Stimulated activated CD8-positive, alpha-beta memory T cell treated with anti-CD3 and anti-CD28 coated beads, Interleukin-15, amount 100 ng/mL, for 48 hours (primary cell): ENCODE measurements at places on chromosomes 3 and 15.

GRCh38 chr15:47756872-47757271 is 39.6 kb downstream of the SEMA6D start:
- no peak for DNase-seq

- DNase-seq = no peak
Measured at GRCh38 chr3:64493149-64493548, 194.7 kb downstream of the ADAMTS9 start.

DNA sequence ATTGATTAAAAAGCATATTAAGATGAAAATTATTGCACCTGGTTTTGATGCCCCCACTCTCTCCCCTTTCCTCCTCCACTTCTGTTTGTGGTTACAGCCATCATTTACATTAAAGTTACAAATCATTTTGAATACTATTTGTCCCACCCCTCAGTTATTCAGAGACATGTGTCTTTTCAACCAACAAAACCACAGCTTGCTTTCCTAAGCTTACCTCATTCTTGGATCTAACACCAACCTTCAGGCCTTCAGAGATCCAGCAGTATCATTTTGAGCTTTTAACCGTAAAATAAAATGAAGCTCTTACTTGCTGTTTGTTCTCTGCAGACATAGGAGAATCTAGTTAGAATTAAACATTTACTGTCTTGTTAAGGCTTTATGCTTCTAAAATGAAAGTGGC is 4.7 kb downstream of the PXYLP1 start:
- DNase-seq = no peak

- DNase-seq = no peak
Measured at GRCh38 chr15:45670091-45670490, 35.3 kb downstream of the SQOR start.

GRCh38 chr3:194995922-194996321 is 275.0 kb downstream of the XXYLT1 start:
- no peak for DNase-seq

DNA sequence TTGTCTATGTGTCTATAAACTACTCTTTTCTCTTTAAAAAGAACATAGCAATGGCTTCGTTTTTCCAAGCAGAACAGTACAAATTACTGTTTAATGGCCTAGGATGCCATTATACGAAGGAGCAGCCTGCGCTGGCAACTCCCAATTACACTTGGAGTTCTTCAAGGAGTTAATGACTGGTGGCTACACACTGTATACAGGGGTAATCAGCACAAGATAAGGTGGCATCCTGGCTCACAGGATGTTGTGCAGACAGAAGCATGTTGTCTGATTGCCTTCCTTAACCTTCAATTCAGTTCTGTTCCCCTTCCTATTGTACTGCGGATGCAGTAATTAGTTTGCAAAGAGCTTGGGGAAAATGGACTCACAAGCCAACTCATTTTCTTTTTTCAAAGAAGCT is 250.7 kb upstream of the ROBO2 start:
- DNase-seq = no peak

DNA sequence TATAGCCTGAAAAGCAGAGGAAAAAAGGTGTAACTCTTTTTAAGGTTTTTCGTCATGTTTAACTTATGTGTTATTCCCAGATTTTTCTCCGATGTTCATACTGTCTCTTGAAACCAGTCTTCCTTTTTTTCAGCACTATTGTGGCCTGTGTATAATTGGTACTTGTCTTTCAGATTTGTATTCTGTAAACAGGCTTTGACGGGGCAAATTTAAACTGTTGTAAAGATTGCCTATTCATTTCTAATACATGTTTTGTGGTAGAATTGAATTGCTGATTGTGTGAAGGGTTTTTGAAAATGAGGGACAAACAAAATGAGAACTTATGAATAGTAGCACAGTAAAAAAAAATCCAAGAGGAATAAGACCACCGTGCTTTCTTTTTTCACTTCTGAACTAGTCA is 33.6 kb downstream of the AKAP13 start:
- no peak for DNase-seq

DNA sequence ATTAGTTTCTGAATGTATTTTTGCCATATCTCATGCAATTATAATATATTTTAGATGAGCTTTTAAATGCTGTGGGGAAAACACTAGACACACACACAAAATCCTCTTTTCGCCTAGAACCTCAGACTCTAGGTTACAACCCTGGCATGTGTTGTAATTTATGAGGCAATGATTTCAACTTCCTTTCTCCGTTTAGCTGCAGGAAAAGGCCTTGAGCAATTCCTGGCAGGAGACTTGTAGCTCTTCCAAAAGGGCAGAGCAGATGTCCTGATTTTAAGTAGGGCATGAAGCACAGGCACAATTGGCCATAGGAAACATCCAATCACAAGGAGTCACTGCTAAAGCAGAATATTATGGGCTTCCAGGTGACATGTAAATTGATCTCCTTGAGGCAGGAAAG is 82.0 kb downstream of the GPR156 start:
- DNase-seq = no peak

DNA sequence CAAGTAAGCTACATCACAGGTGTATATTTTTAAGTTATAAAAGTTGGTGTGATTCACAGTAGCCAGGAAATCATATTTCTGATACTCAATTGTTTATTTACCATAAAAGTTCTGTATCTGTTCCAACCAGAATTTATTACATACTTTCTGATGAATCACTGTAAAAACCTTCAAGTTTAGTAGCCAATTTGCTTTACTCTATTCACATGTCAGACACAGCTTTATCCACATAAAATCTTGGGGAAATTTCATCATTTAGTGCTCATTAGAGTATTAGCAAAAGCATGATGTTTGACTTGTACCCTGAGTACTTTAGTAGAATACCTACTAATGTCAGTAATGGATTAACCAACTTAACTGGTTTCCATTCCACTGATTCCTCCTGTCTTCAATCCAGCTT is 249.8 kb downstream of the POLQ start:
- DNase-seq = no peak

DNA sequence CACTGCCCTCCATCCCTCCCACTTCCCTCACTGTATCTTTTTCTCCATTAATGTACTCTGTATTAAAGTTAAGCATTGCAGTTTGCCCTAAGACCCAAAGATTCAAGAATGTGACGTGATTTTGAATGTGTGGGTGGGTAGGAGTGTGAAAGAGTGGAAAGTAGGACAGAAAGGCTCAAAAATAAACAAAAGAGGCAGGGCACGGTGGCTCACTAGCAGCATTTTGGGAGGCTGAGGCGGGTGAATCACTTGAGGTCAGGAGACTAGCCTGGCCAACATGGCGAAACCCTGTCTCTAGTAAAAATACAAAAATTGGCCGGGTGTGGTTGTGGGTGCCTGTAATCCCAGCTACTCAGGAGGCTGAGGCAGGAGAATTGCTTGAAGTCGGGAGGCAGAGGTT is 18.4 kb downstream of the TFRC start:
- DNase-seq = no peak

DNA sequence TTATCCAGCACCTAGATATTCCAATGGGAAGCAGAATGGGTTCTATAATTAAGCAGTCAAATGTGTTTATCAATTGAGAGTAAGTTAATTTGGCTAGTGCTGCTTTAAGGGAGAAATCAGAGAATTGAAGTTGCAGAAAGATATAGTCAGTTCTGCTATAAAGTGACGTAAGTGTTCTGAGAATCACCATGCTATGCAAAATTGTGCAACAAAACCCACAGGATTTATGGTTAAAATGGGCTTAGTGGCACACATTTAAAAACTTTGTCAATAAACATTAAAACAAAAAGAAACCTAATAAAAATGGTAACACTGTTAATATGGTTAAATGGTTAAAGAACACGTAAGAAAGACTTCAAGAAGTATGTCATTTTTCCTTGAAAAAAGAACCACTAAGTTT is 74.5 kb downstream of the TMEM108 start:
- no peak for DNase-seq

- no peak for DNase-seq
Measured at GRCh38 chr3:142019794-142020320, 129.5 kb downstream of the TFDP2 start.

- no peak for DNase-seq
Measured at GRCh38 chr3:13353506-13353905, 66.6 kb downstream of the NUP210 start.

DNA sequence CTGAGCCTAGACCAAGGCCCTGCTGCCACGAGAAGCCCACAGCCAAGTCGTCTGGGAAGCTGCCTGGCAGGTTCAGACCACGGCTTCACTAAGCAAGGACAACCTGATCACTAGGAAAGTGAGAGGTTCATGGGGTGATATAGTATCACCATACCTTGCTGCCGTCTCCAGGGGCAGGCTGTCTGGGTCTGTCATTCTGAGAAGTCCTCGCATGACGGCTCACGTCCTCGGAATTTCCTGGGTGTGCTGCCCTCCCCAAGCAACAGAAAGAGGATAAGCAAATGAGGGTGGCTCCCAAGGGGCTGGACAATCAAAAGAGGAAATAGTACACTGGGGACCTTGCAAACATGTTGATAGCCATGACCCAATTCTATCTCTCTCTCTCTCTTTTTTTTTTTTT is 207.4 kb upstream of the IGF1R start:
- no peak for DNase-seq

- DNase-seq = no peak
Measured at GRCh38 chr3:99634881-99635280, 3.5 kb upstream of the COL8A1 start.

GRCh38 chr3:11660242-11660641 is 16.5 kb upstream of the VGLL4 start:
- DNase-seq = no peak

DNA sequence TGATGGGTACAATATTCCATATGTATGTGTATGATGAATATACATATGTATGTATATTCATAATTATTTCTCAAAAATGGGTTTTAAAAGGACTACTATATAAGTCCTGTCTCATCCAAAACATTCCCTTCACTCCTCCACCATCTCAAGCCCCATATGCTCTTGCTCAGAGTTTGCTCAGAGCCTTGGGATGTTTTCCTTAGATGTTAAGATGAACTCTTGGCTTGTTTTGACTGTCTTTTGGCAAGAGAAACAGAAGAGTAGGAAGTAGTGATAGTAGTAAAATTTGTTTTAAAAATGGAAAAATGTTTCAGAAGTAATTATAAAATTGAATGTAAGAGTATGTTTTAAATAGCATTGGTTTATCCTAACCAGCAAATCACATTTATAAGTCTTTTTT is 6.2 kb upstream of the EPHA3 start:
- no peak for DNase-seq
